Fibroblast of skin of right quadriceps (primary cell): ENCODE measurements at places on chromosomes 11 and 22.

DNA sequence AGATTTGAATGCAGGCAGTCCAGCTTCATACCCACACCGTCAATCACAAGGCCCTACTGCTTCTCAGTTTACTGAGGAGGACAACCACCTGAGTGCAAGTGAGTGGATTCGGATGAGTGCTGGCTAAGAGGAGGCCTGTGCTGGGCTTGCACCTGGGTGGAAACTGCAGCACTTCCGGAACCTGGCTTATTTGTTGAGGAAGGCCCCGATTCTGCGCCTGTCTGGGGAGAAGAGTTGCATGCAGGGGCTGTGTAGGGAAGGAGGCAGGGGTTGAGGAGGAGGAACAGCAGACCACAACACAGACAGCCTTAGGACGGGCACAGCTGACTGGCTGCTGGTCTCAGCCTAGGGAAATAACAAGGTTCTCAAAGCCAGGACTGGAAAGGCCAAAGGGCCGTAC lies 20.8 kb downstream of the ABTB2 start:
- DNase-seq, result no peak

DNA sequence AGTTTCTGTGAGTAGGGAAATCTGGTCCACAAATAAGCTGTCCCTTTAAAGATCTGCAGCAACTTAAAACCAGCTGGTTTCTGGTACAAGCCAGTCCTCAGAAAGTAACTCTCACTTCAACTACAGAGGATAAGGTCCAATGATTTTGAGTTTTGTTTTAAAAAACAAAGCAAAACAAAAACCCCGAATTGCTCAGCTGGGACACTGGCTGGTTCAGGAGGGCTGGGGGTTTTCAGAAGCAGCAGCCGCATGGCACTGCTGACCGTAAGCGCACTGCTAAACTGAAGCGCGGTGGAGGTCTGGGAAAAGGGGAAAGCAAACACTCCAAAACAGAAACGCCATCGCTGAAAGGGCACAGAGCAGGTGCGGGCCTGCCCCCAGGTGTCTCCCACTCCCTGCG lies 59.7 kb downstream of the MICAL3 start:
- DNase-seq, result no peak

- DNase-seq, result no peak
Observed at GRCh38 chr11:130980071-130980862, 64.0 kb upstream of the SNX19 start.

GRCh38 chr11:106697058-106697457 lies 321.2 kb downstream of the GUCY1A2 start:
- peak; percentile 85 for DNase-seq

- no peak for DNase-seq
Observed at GRCh38 chr22:20165913-20166312, 15.1 kb upstream of the CCDC188 start.
